Stimulated activated CD4-positive, alpha-beta T cell treated with anti-CD3 and anti-CD28 coated beads, Interleukin-4, amount 100 ng/mL, for 24 hours (primary cell): ENCODE measurements at places on chromosomes 5 and 9.
A peak's percentile ranks its signal among the peaks of the same experiment; 100 is the strongest.

DNA sequence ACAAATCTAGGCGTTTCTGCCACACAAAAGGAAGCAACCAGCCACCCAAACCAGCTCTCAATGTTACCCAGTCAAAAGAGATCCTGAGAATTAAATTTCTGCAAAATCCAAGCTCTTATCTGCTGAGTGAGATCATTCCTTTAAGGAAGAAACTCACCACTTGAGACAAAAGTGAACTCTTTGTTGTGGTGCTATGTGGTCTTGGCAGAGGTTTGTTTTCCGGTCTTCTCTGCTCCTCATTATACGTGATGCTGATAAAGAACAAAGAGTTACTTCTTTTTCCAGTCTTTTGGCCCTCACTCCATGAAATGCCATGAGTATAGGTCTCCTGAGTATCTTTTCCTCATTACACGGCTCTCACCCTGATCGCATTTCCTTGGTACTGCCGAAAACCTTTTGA, 82.1 kb downstream of the PRKACG start:
- DNase-seq, result no peak

GRCh38 chr5:111320953-111321352, 96.8 kb downstream of the CAMK4 start:
- no peak for DNase-seq

GRCh38 chr9:133714606-133715294, 23.4 kb downstream of the SARDH start:
- no peak for DNase-seq

DNA sequence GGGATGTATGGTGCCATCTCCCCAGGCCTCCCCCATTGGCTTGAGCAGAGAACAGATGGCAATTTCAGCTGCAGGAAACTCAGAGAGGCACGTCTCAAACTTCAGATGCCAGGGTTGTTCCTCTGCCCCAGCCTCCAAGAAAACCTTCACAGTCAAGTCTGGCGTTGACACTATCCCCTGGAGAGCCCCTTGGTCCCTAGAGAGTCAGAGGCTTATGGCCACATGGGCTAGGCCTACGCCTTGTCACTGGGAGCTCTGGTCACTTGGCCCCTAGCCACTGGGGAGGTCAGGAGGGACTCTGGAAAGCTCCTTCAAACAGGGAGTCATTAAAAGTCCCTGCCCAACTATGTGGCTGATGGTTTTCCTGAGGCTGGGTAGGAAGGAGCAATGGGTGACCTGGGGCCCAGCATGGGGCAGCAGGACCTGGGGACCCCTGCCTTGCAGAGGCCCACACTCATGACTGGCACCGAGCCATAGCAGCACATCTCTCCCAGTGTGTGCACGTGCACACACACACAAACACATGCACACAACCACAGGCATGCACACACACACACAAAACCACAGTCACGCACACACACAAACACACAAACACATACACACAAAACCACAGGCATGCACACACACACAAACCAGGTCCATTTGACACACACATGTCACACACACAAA, 144.2 kb downstream of the GADD45G start:
- no peak for DNase-seq

GRCh38 chr5:66949066-66949465, 247.5 kb downstream of the CD180 start:
- no peak for DNase-seq

GRCh38 chr9:21605489-21605931, 123.4 kb upstream of the IFNE start:
- DNase-seq, result no peak

- no peak for DNase-seq
These were observed 10.8 kb downstream of the KLF4 start for GRCh38 chr9:107478805-107479204.

GRCh38 chr5:43000111-43000840, 39.8 kb downstream of the ANXA2R start:
- no peak for DNase-seq

GRCh38 chr5:75536147-75536546, 24.5 kb downstream of the POLK start:
- DNase-seq, result no peak

- DNase-seq, result no peak
These were observed 30.4 kb upstream of the BARHL1 start for GRCh38 chr9:132552041-132552440.

DNA sequence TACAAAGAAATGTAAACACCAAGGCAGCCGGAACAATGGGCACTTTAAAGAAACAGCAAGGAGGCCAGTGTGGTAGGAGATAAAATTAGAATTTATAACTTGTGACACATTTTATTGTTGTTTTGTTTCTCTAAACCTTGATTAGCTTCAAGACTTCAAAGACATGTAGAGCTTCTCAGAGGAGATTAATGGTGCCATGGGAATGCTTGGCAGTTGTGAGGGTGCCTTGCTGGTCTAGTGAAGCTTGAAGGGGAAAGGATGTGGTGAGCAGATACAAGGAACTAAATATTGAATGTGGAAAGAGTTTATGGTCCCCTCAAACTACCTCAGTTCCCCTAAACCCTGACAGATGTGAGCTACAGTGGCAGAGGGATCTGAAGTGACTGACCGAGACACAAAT, 322.4 kb upstream of the ADAMTS16 start:
- DNase-seq, result no peak

GRCh38 chr9:3500044-3500443, 25.8 kb downstream of the RFX3 start:
- no peak for DNase-seq

DNA sequence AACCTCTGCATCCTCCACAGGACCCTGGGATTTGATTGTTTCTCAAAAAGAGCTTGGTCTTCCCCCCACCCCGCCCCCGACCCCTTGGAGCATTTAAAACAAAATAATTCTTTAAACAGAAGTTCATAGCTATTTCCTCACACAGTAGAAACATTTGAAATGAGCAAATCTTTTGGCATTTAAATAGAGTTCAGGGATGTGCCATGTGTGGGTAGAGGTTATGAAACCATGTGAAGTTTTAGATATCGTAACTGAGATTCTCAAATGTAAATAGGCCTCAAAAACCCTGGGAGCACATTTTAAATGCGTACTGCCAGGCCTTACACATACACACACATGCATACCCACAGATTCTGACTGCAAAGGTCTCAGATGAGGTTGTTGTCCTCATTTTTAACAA, 66.5 kb downstream of the EPB41L4B start:
- DNase-seq, result no peak

- no peak for DNase-seq
These were observed 30.9 kb upstream of the BARHL1 start for GRCh38 chr9:132551556-132551955.

GRCh38 chr9:130010151-130010988, 32.6 kb downstream of the FNBP1 start:
- peak; percentile 71 for DNase-seq

GRCh38 chr5:57221049-57221568, 47.2 kb downstream of the GPBP1 start:
- DNase-seq, result peak; percentile 41

- no peak for DNase-seq
These were observed 181 bp downstream of the DAP start for GRCh38 chr5:10760921-10761184.

DNA sequence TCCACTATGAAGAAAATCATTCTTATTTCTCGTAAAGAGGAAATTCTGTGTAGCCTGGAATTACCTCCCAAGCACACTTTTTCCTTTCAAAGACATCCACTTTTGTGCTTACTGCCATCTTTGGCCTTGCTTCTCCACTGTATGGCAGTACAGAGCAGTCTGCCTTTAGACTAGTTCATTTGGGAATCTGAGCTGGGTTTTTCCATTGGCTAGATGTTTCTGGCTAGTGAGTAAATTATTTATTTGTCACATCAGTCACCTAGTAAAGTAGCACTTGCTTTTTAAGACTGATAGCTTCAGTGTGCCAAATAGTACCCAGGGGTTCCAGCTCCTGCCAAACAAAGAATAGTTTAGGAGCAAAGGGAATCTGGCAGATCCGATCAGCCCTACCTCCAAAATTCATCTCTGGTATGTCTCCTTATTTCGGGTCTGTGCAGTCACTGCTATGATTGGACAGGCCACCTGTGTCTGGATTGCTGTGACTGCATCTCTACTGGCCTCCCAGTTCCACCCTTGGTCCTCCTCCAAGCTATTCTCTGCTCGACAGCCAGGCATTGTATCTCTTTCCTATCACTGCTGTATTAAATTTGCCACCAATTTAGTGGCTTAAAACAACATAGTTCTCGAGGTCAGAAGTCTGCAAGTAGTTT, 97.6 kb downstream of the NUDT12 start:
- no peak for DNase-seq
